Dermis microvascular lymphatic vessel endothelial cell (primary cell): ENCODE measurements at places on chromosomes 12 and 14. TPM values are rescaled to one million over a fixed set of nuclear protein-coding genes. Genes with fewer than 3 reads are reported as not detected.

The NGB gene
- not detected in 2 replicates for total RNA-seq

GRCh38 chr14:73452341-73453186 lies 5.8 kb downstream of the NUMB start:
- peak; percentile 85 for DNase-seq

The C3AR1 gene
- total RNA-seq = 0.13 and 0.26 TPM in 2 replicates

- DNase-seq = no peak
Measured at GRCh38 chr14:100428727-100429126, 105.6 kb downstream of the SLC25A47 start.

- no peak for DNase-seq
Measured at GRCh38 chr12:55717011-55718007, 1.5 kb downstream of the BLOC1S1 start.

DNA sequence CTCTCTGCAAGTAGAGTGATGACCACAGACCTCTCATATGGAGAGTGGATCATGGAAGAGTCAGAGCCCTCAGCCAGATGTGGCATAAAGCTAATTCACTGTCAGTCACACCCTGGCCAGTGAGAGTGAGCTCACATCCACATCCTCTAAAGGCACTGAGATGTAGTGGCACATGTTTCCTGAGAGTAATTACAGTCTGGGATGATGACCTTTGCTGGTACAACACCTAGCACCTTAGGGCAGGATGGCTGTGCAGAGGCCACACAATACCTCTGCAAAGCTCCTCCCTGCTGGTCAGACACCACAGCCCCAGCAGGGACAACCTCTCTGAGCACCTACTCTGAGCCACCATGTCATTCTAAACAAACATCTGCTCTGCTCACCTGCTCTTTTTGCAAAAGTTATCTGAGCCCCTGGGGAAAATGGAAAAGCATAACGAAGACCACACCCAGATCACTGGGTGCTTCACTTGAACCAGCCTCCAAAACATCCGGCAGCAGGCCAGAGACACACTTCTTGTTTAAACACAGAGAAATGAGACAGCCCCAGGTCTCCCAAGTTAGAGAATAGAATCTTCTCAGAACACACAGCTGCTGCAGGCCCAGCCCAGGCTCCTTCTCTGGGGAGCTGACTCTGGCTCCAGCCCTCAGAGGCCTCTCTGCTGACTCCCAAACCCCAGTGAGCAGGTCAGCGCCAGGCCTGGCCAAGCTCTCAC lies 30.3 kb downstream of the PITPNM2 start:
- no peak for DNase-seq

- no peak for DNase-seq
Measured at GRCh38 chr14:102878970-102879460, 43.4 kb upstream of the AMN start.

- DNase-seq = no peak
Measured at GRCh38 chr12:3087758-3088650, 10.8 kb downstream of the TSPAN9 start.

The COPZ1 gene
- 75.4 and 96.7 TPM in 2 replicates for total RNA-seq

DNA sequence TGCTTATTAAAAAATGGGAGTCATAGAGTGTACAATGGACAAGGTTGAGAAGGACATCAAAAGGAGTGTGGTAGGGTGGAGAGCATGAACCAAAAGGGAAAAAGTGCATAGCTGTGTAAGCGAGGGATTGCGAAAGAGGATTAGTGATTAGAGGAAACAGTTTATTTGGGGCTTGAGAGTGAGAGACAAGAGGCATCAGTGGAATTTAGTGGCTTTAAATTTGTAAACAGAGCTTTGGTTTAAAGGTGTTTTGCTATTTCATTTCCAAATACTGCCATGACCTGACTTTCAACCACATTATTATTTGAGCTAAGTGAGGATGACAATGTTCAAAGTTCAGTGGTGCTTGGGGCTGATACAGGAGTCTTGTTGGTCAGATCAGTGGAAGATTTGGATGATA lies 53.4 kb downstream of the SLC16A7 start:
- no peak for DNase-seq

DNA sequence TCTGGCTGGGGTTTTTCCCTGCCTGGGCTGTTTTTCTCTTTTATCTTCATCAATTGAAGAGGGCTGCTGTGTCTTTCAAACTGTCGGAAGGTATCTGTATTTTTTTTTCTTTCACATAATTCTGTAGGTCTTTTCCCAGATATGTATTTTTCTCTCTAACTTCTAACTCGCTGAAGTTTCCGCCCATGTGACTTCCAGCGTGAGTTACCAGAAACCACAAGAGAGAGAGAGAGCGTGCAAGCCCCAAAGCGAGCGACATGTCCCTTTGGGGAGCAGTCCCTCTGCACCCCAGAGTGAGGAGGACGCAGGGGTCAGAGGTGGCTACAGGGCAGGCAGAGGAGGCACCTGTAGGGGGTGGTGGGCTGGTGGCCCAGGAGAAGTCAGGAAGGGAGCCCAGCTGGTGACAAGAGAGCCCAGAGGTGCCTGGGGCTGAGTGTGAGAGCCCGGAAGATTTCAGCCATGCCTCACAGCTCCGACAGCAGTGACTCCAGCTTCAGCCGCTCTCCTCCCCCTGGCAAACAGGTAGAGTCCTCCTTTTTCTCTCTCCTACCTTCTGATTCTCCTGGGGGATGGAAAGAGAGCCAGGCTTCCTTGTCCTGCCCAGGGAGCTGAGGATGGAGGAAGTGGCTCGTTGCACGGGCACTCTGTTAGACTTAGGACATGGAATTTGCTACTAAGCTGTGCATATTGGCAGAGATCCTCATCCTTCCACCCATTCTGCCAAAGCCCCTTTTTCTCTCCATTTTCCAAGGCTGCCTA lies at the start of gene BATF:
BATF (plus strand) TSS at position 246 of the 759 bp plus-strand sequence; CDS start at position 460, 214 bp downstream.
- no peak for DNase-seq

The KRT75 gene
- not detected in 2 replicates for total RNA-seq

The PYGL gene
- 73.3 and 82.7 TPM in 2 replicates for total RNA-seq

DNA sequence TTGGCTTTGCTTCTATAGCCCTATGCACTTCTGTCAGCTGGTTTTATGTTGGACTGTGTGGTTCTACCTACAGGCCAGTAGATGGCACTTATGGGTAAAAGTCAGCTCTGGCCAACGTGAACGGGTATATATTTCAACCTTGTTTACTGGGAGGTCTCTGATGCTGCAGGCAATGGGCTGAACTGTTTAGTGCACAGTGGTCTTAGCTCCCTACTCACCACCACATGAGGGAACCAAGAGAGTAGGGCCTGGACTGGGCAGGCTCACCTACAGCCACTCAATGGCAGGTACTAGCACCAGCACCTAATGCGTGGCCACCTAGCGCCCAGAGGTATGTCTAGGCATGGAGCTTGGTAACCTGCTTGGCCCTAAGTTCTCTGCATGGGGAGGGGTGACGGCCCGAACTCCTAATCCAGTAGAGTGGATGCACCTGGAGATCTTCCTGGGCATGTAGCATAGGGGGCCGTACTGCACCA lies 481.8 kb downstream of the TMEM117 start:
- DNase-seq = no peak

- no peak for DNase-seq
Measured at GRCh38 chr12:110689281-110690126, 589 bp upstream of the HVCN1 start.

GRCh38 chr14:52175982-52176502 lies 91.5 kb upstream of the PTGDR start:
- no peak for DNase-seq

GRCh38 chr14:66628636-66629035 lies 120.7 kb downstream of the GPHN start:
- no peak for DNase-seq

GRCh38 chr12:109218996-109219395 lies 90.1 kb downstream of the FOXN4 start:
- no peak for DNase-seq

The ADAM21 gene
- 0.13 and 0.26 TPM in 2 replicates for total RNA-seq

DNA sequence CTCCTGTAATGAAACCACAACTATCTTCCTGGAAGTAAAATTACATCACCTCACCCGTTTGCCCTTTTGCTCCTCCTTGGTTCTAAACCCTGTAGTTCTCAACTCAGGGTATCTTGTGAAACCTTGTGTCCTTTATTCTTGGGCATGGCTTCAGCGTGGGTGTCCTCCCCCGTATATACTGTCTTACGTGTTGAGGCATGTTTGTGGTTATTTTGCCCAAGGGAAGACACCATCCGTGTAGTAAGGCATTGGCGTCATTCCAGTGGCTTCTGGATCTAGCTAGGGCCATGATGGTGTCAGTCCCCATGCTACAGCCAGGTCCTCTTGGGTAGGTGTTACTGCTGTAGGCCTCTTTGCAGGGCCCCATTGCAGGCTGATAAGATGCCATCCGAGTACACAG lies 115.4 kb downstream of the ZFP36L1 start:
- no peak for DNase-seq

DNA sequence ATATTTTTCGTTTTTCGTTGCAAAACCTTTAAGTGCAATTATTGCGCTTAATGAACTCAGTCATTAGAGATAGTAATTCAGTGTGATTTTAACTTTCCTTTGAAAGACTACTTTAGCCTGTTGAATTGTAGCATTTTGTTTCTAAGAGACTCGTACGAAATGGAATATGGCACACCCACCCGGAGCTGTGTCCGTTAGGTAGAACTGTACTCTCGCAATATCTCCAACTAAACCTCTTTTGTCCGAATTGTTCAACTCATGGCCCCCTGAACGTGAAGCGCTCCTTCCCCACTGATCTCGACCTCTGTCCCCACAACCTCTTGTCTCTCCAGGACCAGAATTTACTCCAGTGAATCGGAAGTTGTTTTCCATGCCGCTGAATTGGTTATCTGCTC lies 800 bp downstream of the PCNX4 start:
- DNase-seq = no peak

GRCh38 chr12:124862768-124863415 lies 772 bp downstream of the SCARB1 start:
- DNase-seq = peak; percentile 11

The GRIN2B gene
- under 0.01 TPM in 1 of 2 replicates, not detected in the other for total RNA-seq

DNA sequence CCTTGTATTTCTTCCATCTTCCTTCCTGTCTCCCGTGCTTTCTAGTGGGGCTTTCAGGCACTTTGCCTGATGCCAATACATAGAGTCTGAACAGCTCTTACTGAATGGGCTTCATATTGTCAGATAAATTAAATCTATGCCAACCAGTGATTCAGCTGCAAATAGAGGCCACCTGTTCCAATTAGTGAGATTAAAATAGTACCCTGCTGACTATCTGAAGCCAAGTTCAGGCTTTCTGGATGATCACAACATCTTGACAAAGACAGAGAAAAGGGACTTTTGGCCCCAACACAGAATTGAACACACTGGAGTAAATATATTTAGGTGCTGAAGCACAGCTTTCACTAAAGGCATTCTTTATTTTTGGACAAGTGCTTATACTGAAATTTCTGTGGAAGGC lies 11.8 kb downstream of the TMCC3 start:
- DNase-seq = no peak

GRCh38 chr12:114682785-114683708 lies 928 bp downstream of the TBX3 start:
- no peak for DNase-seq

DNA sequence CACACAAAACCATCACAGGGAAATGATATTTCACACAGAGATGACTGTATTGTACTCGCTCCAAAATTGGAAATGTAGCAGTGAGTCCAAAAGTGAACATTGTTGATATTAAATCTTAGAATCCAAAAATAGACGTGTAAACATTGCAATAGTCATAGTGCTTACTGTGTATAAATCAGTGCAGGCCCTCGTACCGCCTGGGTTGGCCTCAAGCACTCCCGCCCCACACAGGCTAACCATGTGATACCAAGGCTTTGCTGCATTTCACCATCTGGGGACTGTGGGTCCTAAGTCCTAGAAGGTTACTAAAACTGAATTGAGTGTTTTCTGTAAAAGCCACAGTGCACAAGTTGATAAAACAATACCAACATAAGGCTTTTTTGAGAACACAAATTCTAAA lies 107.3 kb downstream of the PPP2R5E start:
- DNase-seq = peak; percentile 8

The AKAP6 gene
- 0.25 and 0.64 TPM in 2 replicates for total RNA-seq

The COCH gene
- 1.5 and 7.2 TPM in 2 replicates for total RNA-seq
